ENCODE measurements at places on chromosomes 5 and 9.

GRCh38 chr5:172611913-172612312 lies 29.1 kb upstream of the NEURL1B start:
- no peak for DNase-seq

DNA sequence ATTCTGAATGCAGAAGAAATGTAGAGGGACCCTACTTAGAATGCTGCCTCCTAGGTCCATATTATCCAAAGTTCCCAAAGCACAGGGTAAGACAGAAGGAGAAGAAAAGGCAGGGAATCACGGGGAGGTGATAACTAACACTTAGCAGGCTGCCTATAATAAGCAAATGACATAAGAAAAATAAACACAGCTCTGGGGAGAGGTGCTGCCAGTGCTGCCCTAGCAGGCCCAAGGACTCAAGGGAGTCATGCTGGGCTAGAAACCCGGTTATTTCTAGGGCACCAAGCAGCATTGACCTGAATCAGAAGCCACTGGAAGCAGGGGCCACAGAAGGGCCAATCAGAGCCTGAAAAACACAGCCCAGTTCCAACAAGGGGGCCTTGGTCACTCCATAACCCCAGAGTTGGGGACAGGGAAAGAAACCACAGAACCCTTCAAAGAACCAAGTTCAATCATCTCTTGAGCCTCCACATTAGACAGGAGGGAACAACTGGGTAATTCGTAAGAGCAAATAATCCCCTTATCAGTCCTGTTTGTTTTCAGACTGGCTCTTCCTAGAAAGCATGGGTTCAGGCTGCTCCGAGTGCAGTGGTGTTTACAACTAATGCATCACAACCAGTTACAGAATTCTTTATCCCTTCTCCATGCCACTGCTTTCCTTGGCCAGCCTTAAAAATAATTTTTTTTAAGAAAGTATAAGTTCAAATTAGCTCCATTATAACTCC lies 24.0 kb downstream of the NRG2 start:
- no peak for DNase-seq

DNA sequence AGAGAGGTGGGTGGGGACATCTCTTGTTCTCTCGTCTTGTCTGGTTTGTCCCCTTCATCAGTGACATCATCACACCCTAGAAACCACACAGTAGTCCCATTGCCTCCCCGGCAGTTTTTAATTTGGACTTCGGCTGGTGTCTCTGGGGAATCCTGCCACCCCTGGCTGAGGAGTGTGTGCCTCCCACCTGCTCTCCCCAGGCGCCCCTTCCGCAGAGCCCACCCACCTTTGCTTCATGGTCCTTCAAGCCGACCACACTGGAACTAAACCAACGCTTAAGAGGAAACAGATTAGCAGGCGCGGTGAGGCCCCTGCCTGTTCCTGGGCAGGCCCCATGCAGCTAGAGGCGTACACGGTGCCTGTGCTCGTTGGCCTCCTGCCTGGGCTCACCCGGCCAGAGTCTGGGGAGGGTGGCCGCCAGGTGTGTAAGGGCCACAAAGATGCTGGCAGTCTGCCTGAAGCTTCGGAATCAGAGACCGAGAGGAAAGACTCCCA lies 107.6 kb upstream of the SPRY4 start:
- peak; percentile 44 for DNase-seq

- DNase-seq: peak; percentile 4
Measured at GRCh38 chr9:97900738-97901565, 21.3 kb downstream of the TRMO start.

GRCh38 chr9:118521261-118521660 lies 817.1 kb downstream of the TLR4 start:
- DNase-seq: no peak

DNA sequence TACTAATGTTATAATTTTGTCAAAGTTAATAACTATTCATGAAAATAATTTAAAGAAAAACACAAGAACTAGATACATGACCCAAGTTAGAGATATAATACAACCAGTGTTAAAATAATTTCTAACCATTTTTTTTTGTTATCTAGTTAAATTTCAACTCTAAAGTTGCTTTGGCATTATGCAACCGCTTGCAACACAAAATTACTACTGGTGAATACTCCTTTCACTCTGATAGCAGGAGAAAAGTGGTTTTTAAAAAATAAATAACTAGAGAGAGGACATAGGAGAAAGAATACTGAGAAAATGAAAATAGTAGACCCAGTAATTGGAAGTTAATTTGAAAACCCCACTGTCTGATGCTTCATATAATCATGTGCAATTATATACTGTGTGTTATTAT lies 622.4 kb upstream of the GRIN3A start:
- no peak for DNase-seq

DNA sequence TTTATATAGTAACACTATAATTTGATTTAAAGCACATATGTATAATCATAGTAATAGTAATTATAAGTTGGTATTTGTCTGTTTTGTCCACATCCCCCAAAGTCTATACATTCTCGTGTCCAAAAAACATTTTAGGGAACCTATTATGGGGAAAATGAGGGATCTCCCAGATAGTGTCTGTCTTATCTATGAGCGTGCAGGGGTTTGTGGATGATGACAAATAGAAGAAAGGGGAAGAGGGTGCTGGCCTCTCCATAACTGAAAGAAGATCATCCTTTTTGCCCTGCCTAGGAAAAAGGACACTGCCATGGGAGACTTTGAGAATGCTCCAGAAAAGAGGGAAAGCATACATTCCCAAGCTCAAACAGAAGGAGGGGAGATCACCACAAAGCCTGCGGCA lies 45.3 kb downstream of the C5orf22 start:
- no peak for DNase-seq

DNA sequence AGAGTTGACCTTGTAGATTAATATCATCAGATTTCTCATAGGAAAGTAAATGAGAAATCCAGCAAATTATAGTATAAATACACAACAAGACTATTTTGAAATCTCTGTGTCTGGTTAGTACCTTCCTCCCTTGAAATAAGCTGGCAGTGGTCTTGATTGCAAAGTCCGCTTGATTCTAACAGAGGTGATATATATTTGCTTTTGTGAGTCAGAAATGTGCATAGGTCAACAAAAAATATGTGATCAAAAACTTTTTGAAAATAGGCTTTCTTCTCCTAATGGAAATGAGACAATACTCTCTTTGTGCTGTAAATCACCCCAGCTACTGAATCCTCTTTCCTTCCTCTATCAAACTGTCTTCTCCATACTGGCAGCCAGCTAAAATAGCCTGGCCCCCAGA lies 749.2 kb upstream of the CDH10 start:
- DNase-seq: no peak

DNA sequence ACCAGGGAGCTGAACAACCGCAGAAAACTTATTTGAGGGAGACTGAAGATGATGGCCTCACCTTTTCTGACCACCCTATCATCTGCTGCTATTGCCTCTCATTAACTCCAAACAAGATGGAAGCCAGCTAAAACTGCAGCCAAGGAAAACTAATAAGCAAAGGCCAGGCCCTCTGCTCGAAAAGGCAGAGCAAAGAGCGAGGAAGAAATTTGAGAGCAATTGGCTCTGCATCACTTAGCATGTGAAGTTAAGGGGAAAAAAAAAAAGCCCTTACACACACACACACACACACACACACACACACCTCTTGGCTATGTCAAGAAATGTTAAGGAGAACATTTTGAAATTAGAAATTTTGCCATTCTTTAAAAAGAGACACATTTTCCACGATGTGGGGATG lies 228.1 kb upstream of the CYLC2 start:
- DNase-seq: no peak

- no peak for DNase-seq
Measured at GRCh38 chr9:4886698-4887097, 94.0 kb downstream of the RCL1 start.

DNA sequence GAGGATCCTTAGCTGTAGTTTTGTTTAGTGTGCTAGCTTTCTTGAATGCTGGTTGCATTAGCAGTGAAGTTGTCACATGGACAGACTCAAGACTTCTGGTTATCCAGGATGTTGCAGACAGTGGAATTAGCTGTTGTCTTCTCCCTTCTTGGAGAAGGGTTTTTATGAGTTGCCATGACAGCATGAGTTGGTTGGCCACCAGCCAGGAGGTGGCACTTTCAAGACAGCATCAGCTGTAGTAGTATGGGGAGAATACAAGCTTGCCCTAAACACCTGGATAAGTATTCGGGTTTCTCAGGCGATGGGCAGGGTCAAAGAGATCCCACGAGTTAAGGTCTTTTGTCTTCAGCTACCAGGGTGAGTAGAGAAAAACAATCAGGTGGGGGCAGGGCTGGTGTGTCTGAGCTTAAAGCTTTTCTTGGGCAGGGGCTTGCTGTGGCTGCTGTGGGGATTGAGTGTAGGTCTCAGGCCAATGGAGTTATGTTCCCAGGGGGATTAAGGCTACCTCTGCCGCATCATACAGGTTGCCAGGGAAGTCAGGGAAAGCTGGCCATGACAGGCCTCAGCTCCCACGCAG lies 7.7 kb upstream of the C5orf47 start:
- no peak for DNase-seq

GRCh38 chr9:69034071-69034470 lies 1.5 kb upstream of the FXN start:
- DNase-seq: no peak

GRCh38 chr9:12680757-12681156 lies 12.4 kb upstream of the TYRP1 start:
- no peak for DNase-seq

DNA sequence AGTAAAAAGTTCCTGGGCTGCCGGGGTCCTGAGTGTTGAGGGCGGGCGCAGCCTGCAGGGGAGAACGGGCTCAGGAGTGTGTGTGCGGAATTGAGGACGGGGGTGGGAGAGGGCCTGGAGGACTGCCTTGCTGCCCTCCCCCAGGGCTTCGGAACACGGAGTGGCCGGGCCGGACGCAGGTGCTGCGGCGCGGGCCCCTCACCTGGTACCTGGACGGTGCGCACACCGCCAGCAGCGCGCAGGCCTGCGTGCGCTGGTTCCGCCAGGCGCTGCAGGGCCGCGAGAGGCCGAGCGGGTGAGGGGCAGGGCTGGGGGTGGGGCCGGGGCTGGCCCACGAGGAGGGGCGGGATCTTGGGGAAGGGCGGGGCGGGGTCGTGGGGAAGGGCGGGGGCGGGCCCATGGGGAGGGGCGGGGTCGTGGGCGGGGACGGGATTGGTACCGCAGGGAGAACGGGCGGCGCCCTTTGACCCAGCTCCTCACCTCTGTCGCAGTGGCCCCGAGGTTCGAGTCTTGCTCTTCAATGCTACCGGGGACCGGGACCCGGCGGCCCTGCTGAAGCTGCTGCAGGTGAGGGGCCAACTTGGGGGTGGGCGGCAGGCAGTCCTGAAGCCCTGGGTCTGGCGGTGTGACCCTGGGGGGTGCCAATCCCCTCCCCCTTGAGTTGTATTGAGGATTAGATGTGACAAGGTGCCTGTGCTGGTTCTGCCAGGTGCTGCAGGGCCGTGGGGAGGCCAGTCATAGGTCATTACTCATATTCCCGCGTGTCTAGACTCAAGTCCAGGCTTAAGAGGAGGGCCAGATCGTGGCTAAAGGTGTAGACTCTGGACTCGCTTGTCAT lies 7.1 kb downstream of the FPGS start:
- no peak for DNase-seq

DNA sequence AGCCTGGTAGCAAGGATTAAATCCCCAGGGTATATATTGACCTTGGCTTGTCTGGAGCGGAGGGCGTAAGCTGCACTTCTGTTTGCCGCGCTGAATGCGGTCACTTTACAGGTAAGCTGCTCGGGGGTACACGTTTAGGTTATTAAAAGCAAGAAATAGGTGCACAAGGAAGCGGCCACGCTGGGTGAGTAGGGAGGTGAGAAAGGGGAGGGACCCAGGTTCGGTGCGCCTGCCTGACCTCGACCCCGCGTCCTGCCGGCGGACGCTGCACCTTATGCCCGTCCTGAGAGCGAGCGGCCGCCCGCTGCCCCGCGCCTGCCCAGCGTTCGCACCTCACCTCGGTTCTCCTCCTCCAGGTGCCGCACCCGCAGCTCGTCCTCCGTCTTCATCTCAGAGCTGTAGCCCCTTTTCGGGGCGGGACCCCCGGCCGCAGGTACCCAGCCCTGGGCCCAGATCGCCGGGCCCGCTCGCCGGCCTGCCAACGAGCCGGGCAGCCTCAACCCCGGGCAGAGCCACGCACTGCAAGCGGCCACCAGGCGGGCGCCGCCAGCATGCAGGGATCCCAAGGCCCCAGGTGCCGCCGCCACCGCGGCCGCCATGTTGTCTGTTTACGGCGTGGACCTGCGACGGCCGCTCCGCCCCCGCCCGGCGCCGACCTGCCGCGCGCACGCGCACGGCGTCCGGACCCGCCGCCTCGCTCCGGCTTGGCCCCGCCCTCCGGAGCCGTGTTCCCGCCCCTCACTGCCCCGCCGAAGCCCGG lies at the start of gene AUH:
TSS of gene AUH (minus strand) at position 628 of the 760 bp plus-strand sequence. CDS start at position 599, 29 bp downstream.
- DNase-seq: peak; percentile 17

DNA sequence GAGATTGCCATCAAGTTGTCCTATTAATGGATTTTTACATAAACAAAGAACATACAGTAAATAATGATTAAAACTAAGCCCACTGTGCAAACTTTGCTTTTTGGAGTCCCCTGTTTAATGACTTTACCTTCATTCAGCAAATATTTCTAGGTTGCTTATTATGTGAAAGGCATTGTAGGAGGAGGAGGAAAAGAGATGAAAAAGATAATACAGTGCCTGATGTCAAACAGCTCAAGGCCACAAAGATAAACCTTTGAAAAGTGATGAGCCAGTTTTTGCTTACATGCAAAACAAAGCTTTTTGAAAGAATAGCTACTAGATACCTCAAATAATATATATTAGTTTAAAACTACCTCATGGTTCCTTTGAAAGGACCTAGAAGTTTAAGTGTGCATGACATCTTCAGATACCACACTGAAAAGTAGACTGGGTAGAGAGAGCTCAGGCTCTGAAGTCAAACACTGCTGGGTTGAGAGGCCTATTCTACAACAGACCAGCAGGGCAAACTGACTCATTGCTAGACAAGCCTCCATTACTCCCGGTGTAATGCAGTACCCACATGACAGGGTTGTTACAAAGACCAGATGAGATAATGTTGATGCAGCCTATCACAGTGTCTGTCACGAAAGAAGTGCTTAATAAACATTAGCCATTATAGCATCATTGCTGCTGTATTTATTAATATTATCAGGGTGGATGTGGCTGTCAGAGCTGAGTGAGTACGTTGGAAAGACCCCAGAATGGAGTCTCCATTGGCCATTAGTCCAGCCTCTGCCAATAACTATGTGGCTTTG lies 11.8 kb downstream of the DEPDC1B start:
- DNase-seq: no peak

DNA sequence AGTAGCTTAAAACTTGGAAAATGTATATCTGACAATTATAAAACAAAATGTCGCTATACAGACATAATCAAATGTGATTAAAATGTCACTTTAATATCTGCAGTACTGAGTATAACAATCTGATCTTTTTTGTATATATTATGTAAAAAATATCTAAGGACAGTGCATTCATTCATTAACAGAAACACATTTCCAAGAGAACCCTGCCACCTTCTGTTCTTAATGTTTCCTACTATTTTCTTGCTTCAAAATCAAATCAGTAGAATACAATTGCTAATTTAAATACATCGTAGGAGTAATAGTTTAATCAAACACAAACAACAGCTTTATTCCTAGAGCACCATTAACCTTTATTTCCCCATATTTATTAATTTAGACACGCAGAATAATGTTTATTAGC lies 142.6 kb upstream of the ST8SIA4 start:
- no peak for DNase-seq
